ENCODE measurements at places on chromosomes 3 and 15.

DNA sequence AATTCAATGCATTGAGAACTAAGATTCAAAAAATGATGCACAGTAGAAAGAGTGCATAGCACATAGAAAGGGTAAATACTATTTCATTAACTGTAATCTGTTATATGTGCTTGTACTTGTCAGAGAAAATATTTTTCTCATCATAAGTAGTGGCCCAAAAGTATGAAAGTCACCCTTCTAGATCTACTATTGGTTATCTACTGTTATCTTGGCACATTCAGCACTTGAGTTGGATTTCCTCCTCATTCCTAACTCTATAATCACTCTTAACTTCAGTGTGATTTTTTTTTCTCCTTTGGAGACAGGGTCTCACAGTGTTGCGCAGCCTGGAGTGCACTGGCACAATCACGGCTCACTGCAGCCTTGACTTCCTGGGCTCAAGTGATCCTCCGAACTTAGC, 194.4 kb downstream of the PCCB start:
- DNase-seq, result no peak

GRCh38 chr3:192897005-192897404, 20.7 kb downstream of the MB21D2 start:
- DNase-seq, result no peak

GRCh38 chr3:45209526-45209925, 16.6 kb downstream of the TMEM158 start:
- DNase-seq, result no peak

DNA sequence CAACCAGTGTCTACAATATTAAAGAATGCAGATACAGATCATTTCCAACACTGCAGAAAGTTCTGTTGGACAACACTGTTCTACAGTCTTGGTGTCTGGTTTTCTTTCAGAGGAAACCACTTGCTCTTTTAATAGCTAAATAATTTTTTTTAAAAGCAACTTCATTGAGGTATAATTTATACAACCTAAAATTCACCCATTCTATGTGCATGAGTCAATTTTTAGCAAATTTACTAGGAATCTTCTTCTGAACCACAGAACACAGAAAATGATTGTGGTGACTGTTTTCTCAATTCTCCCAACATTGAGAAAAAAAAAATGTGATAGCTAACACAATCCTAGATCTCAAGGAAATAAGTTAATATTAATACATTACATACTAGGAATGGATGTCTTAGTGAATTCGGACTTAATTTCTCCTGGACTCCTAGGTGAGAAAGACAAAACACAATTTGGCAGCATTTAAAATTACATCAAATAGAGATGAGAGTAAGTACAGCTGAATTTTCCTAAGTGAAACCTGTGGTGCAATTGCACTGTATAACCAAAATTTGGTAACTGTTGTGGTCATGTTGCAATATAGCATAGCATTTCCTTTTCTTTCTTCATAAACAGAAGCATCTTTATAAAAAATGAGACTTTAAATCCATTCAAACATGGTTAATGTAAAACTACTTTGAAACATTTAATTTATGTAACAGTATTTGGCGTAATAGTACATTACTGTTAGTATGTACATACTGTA, 15.3 kb upstream of the PLCL2 start:
- no peak for DNase-seq

DNA sequence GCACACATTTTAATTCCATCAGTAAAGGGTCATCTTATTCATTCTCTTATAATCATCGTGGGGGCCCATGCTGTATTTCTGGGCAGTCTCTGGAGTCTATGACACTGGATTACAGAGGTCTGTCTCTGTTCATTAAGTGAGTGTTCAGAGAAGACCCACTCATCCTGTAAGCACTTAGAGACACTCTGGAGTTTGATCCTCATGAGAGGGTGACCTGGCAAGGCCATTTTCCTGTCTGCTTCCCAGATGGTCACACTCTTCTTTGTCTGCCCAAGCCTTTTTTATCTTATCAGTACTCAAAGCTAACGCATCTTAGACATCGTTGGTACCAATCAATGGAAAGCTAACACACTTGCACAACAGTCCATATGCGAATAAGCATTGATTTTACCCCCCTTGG, 333.1 kb downstream of the RORA start:
- no peak for DNase-seq

- no peak for DNase-seq
These were observed 169.3 kb downstream of the GBE1 start for GRCh38 chr3:81592101-81592500.

DNA sequence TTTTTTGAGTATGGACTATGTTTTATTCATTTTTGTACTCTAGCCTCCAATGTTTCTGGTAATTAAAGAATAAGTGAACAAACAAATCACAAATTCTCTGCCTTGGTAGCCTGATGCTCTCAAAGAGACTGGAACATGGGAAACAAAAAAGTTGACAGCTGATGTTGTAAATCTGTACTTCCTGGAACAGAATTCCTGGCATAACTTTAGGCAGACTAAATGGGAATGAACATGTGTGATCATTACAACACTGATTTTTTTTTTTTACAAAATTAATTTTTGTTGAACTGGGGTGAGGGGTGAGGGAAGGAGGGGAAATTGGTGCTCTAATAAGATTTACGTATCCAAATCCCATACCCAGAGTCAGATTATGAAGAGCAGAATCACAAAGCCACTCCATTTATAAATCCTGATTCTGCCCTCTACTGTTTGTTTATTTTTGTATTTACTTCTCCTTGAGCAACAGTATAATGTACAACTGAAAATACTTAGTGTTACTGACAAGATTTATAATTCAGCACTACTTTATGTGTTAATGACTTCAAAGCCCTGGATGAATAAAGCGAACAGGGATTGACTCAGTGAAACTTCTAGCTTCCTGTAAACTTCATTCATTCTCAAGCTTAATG, 165.0 kb downstream of the FRMD5 start:
- DNase-seq, result no peak

- DNase-seq, result no peak
These were observed 81.2 kb upstream of the ZBTB20 start for GRCh38 chr3:115228266-115228665.

DNA sequence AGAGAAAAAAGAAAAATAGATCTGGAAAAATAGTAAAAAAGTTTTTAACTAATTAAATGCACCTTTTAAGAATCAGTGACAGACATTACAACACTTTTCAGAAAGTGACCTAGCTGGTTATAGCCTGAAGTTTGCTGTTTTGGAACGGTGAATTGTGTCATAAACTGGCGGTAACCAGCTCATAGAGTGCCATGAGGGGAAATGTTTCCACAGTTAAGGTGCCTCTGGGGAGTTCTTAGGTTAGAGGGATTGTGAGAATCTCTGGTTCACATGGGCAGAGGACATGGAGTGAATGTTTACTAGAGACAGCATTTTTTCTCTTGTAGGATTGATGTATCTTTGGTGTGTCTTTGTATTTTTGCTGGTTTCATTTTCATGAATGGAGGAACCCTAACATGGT, 2.8 kb downstream of the TBC1D23 start:
- DNase-seq, result no peak

- DNase-seq, result no peak
These were observed 115.0 kb downstream of the POLQ start for GRCh38 chr3:121430664-121431215.

GRCh38 chr3:171088964-171089754, 62.6 kb upstream of the SLC2A2 start:
- DNase-seq, result no peak
